ENCODE measurements at places on chromosomes 2 and 18.

- DNase-seq, result peak; percentile 47
Observed at GRCh38 chr2:173590276-173590861, 235.7 kb downstream of the CDCA7 start.

DNA sequence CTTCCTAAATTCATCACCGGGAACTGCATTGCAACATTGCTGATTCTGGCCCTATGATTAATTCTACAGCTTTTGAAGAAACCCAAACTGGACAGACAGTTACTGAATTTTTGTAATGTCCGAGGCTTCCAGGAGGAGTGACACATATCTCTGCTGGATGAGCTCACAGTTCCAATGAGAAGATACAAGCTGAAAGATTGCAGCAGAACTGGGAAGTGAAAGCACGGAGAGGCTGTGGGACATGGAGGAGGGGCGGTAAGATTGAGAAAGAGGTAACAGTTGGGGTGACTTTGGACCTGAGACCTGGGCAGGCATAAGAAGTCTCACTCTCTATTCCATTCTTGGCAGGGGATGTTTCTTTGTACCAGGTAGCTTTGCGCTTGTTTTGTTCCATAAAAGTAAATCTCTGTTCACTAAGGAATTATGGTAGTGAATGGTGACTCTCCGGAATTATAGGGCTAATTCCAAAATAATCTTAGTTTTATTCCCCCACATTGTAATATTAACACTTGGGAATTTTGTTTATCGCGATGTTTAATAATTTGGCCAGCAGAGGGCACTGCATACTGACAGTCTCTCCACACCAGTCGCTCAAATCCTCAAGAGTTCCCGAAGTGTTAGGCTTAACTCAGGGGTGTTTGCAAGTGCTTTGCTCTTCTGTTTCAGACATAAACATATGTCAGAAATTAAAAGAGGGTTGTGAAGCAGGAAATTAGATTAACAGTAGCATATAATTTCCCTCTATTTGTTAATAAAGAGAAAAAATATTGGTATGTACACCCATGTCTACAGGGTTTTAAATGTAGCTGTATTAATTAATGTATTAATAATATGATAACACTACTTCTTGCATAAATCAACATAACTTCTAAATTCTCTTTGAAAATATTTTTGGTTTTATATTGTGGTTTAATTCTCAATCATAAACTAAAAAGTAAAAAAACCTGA lies 201.4 kb downstream of the SOCS6 start:
- DNase-seq, result peak; percentile 49

DNA sequence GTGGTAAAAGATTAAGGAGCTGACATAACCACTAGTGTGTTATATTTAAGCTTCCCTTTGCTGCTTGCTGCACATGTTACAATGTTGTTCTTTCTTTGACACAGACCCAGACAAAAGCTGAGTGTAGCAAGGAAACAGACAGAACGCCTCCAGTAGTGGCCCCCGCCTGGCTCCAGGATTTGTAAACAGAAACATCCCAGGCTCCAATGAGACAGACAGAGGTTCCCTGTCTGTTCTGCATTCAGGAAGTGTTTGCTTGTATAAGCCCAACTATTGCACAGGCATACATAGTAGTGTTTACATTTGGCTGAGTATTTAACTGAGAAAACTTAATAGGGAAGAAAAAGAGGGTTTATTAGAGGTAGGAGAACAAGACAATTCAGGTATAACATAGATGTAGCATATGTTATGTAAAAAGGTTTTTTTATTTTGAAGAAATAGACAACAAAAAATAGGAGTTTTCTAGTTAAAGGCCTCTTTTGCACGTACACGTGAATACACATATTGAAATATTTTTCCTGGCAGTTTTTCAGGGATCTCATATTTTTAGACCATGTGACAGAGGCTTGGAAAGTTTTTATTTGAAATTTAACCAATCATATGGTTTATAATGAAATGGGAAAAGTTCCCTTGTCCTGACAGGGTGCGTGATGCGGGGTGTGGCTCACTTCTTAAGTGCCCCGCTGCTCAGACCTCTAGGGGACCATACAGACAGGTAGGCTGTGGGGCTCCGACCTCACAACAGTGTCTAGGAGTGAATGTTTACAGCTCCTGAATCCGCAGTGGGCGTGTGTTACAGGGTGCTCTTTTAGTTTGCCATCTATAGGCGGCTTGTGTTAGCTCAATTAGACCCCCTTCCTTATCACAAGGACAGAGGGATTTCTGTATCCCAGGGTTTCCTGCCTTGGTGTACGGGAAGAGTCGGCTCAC lies 118.4 kb downstream of the BMPR2 start:
- peak; percentile 5 for DNase-seq

- DNase-seq, result no peak
Observed at GRCh38 chr2:20282916-20283592, 58.1 kb upstream of the SDC1 start.

DNA sequence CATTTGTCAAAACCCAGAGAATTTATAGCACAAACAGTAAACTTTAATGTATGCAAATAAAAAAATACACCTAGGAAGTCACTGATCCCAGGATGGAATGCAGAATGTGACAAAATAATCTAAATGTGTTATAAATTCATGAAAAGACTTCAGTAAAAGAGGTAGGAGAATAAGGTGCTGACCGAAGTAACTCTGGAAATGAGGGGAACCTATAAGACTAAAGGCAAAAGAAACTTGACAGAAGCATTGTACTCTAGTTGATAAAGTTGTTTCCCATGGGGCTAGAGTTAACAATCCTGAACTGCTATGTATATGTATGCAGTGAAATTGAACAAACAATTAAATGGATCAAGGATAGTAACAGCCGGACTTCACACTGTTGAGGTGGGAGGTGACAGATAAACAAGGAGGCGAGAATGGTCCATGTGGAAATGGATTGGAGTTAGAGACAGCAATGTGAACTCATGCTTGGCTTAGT lies 24.5 kb downstream of the IRS1 start:
- DNase-seq, result no peak

DNA sequence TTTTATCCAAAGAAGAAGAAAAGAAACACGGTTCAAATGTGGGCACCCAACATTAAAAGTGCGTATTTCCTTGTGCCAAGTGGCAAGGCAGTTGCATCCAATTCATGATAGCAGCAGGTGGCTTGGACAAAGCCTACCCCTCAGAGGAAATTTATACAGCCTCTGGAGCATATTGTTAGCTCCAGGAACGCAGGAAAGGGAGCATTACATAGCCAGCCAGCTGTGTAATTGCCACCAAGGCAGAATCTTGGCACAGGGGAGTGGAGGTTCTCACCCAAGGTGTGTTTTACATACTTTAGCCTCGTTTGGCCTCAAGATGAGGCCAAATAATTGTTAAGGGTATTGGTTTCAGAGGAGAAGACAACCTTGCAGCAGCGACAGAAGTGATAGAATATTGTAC lies 526.9 kb downstream of the TMEM182 start:
- peak; percentile 23 for DNase-seq

DNA sequence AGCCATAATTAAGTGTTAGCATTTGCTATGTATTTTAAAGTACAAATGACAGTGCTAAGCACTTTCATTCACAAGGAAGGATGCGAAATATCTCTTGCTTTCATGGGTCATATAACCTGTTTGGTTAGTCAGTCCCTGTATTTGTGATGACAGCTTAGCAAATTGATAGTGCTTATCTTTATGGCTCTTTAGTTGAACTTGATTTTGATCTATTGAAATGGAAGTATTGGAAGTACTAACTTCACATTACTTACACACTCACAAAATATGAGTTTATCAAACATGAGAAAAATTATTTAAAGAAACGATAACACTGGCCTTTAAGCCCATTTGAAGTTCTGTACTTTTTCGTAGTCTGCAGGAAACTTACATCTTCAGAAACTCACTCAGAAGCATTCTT lies 97.4 kb upstream of the NEUROD1 start:
- DNase-seq, result no peak

DNA sequence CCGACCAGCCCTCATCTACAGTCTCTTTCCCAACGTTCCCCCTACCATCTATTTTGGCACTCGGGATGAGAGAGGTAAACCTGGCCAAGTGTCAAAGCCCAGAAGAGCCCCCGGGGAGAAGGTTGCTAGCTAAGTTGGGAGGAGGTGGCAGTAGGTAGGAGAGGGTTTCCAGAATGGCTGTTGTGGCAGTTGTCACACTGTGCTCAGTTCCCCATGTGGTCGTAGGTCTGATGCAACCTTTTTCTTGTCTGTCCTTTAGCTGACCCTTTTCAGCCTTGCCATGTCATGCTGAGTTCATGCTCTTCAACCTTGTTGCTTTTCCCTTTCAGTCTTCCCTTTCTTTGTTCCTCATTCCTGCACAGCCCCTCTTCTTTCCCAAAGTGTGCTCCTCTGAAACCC lies 34.5 kb downstream of the TTLL4 start:
- no peak for DNase-seq

GRCh38 chr2:28639092-28639691 lies 112.4 kb upstream of the PPP1CB start:
- DNase-seq, result no peak

- no peak for DNase-seq
Observed at GRCh38 chr2:69171897-69172525, 159.0 kb downstream of the ANTXR1 start.

GRCh38 chr18:1929720-1930119 lies 641.6 kb downstream of the METTL4 start:
- no peak for DNase-seq

- no peak for DNase-seq
Observed at GRCh38 chr2:195498839-195499490, 158.1 kb upstream of the SLC39A10 start.

DNA sequence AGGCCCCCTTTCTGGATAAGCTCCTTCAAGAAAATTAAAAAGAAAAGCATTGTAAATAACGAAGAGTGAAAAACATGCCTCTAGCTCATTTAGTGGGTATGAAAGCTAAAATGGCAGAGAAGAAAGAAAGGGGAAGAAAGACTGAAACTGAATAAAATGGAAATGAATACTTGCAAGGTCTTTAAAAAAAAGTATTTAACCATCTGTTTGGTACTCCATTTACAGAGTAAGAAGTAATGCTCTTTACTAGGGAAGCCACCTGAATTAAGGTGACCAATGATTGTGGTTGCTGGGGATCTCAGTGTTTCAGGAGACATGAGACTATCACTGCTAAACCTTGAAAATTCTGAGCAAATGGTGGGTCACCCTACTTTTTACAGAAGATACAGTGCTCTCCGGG lies 17.7 kb upstream of the ARL5A start:
- DNase-seq, result no peak

- DNase-seq, result no peak
Observed at GRCh38 chr2:218644721-218645120, 14.7 kb downstream of the ZNF142 start.

GRCh38 chr2:233290051-233290845 lies 17.4 kb upstream of the SAG start:
- DNase-seq, result no peak

- DNase-seq, result no peak
Observed at GRCh38 chr2:206979922-206980321, 40.6 kb downstream of the CPO start.

- DNase-seq, result no peak
Observed at GRCh38 chr2:239818531-239819011, 206.6 kb downstream of the NDUFA10 start.

GRCh38 chr2:95012881-95013550 lies 12.5 kb upstream of the MAL start:
- DNase-seq, result no peak

DNA sequence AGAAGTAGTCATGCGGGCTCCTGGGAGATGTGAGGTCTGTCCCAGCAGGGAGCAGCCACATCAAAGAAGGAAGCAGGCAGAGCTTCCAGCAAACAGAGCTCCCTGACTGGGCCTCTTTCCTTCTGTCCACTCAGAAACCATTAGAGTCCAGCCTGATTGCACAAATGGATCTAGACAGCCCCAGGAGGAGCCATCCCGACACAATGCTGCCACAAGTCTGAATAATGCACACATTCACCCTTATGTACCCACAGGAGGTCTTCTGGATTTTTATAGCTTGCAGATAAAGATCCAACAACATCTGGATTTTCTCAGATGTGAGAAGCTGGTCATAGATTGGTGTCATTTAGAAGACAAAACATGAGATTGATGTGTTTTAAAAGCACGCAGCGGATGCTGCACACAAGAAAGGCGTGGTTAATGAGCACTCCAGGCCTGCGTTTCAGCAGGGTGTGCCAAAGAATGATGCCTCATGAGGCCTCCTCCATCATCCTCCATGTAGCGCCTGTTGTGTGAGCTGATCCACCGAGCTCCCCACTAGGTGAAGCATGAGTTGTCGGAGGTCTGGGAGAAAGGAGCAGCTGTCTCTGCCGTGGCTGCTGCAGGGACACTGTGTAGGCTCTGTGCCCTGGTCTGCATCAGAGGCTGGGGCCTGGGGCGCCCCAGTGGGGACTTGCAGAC lies 60.6 kb downstream of the MTCL1 start:
- DNase-seq, result no peak

GRCh38 chr2:165522719-165523118 lies 53.2 kb downstream of the CSRNP3 start:
- no peak for DNase-seq

DNA sequence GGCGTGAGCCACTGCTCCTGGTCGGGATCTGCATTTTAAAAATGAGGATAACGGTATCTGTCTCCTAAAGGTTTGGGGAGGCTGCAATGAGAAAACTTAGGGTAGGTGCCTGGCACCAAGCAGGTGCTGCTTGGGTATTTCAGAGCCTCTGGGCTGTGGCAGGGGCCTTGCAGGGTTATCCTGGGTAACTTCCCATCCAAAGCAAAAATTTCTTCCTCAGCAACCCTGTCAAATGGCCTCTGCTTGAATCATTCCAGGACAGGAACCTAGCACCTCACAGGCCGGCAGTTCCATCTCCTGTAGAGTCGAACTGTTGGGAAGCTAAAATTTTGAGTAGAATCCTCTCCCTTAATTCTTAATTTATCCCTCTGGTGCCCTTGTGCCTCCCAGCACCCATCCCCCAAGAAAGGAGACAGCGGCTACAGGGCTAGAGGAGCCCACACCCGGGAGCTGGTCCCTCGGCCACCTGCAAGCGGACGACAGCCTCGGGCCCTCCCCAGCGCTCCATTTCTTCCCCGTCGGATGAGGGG lies 868 bp downstream of the CGREF1 start:
- DNase-seq, result no peak

DNA sequence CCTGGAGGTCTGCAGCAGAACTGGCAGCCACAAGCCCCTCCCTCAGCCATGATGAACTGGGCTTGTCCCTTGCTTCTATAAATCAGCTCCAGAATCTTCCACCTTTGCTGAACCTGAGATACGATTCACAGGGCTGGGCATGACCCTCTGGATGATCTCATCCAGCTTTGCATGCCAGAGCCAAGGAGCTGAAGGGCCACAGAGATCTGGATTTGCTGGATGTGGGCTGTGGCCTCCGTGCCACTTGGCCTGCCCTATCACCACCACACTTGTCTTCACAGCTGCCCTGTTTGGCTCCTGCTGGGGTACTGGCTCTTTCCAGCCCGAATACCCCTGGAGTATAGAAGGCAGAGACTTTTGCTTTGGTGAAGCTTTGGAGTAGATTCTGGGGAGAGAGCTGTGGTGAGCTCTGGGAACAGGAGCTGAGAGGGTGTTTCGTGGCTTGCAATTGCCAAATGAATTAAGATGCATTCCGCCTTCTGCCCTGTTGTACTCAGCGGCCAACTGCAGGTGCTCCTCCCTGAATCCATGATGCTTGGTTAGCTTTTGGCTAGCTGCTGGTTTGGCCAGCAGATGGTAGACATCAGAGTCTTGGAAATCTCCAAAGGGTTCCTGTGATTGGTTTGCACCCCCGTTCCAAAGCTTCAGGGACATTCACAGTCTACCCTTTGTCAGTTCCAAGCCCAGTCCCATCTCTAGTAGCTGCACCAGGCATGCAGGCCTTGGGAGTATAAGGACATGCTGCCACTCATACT lies 30.9 kb upstream of the GIGYF2 start:
- DNase-seq, result no peak

GRCh38 chr18:25019086-25019860 lies 332.7 kb downstream of the ZNF521 start:
- DNase-seq, result no peak

- DNase-seq, result no peak
Observed at GRCh38 chr2:23499439-23499838, 114.5 kb downstream of the KLHL29 start.
